ENCODE measurements at places on chromosomes 3 and 15.

GRCh38 chr3:38655708-38656300, 6.3 kb upstream of the SCN5A start:
- H3K4me3 ChIP-seq: no peak overlapping the region
- H3K4me1 ChIP-seq: no peaks in the 10 kb centered on the region
- H3K27ac ChIP-seq: no peak overlapping the region
- H3K36me3 ChIP-seq: no peaks in the 10 kb centered on the region
- peaks cover 45% of the 10 kb centered on the region for H3K27me3 ChIP-seq

DNA sequence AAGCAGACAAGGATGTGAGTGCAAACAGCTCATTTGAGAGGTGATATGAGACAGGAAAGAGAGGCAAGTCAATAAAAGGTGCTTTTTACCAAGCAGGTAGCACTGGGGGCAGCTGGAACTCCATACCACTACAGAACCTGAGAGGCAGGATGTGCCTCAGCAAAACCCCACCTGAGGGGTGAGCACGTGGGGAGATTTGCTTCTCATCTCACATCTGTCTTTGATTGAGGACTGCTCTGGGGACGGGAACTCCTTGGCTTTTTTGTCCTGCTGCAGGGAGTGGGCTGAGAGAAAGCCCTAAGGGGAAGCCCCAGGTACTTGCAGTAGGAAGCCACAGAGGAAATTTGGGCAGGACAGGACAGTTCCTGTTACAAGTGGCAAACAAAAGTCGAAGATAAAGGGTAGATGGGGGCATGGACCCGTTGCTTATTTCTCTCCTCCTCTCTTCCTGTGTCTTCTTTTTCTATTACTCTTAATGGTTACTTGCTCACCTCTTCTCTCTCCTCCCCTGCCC, 27.1 kb downstream of the CFAP161 start:
- H3K27ac ChIP-seq: no peak overlapping the region
- peaks cover 30% of the 10 kb centered on the region for H3K4me1 ChIP-seq
- no peaks in the 10 kb centered on the region for H3K36me3 ChIP-seq
- DNase-seq: no peak
- no peak overlapping the region for H3K4me3 ChIP-seq

DNA sequence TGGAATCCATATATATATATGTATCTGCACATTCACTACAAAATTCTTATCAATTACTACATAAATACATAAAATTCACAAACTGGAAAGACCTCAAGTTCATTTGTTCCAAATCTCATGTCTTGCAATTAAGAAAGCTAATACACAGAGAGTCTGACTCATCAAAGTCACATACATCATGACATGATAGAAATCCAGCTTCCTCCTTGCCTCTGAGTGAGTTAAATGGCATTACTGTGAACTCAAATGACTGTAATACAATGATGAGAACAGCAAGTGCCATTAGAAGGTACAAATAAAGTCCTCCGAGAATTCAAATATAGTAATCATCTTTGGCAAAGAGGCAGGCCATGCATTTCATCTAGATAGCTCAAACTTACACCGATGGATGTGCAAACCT, 55.1 kb upstream of the AGTR1 start:
- peaks cover 21% of the 10 kb centered on the region for H3K4me1 ChIP-seq
- H3K36me3 ChIP-seq: no peaks in the 10 kb centered on the region
- no peak for DNase-seq
- no peaks in the 10 kb centered on the region for H3K27me3 ChIP-seq
- H3K4me3 ChIP-seq: no peak overlapping the region
- H3K27ac ChIP-seq: peak overlapping the region; percentile 78

GRCh38 chr3:59286791-59287531, 237.1 kb upstream of the CFAP20DC start:
- no peaks in the 10 kb centered on the region for H3K27me3 ChIP-seq
- no peaks in the 10 kb centered on the region for H3K36me3 ChIP-seq
- DNase-seq: no peak
- H3K27ac ChIP-seq: no peak overlapping the region
- no peaks in the 10 kb centered on the region for H3K4me1 ChIP-seq

GRCh38 chr3:64608741-64609140, 79.1 kb downstream of the ADAMTS9 start:
- H3K27ac ChIP-seq: no peak overlapping the region
- no peaks in the 10 kb centered on the region for H3K36me3 ChIP-seq
- no peaks in the 10 kb centered on the region for H3K27me3 ChIP-seq
- H3K4me1 ChIP-seq: no peaks in the 10 kb centered on the region
- no peak for DNase-seq

- H3K36me3 ChIP-seq: no peaks in the 10 kb centered on the region
- no peak for DNase-seq
- peaks cover 23% of the 10 kb centered on the region for H3K4me1 ChIP-seq
- H3K27me3 ChIP-seq: no peaks in the 10 kb centered on the region
- no peak overlapping the region for H3K27ac ChIP-seq
- H3K4me3 ChIP-seq: no peak overlapping the region
Measured at GRCh38 chr3:127595303-127595702, 2.9 kb upstream of the MCM2 start.

GRCh38 chr3:134552784-134553183, 66.9 kb downstream of the CEP63 start:
- peaks cover 16% of the 10 kb centered on the region for H3K36me3 ChIP-seq
- no peak for DNase-seq
- no peak overlapping the region for H3K4me3 ChIP-seq

DNA sequence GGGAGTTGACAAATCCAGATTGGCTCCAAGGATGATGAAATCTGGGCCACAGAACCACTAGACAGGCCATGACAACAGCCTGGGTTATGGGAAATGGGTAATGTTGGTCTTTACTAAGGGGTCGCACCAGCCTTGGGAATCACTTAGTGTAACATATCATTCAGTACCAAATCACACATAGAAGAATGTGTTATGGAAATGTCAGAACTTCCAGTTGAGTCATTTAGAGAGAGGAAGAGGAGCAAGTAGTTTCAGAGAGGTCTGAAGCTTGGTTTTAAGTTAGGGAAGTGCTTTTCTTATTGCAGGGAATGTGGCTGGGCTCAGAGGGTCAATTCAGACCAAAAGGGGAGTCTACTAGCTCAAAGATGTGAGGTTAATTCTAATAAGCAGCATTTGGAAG, 241.6 kb upstream of the ZPLD1 start:
- no peak overlapping the region for H3K27ac ChIP-seq
- peaks cover 6% of the 10 kb centered on the region for H3K4me1 ChIP-seq
- no peaks in the 10 kb centered on the region for H3K27me3 ChIP-seq
